Gastroesophageal sphincter (tissue), 4 donors: ENCODE measurements at places on chromosomes 16 and 17. TPM values are rescaled to one million over a fixed set of nuclear protein-coding genes. Genes with fewer than 3 reads are reported as not detected.

Gene HOXB13
- total RNA-seq = not detected

Gene RMI2
- total RNA-seq = 0.31 TPM

Gene PPM1E
- total RNA-seq = 0.40 TPM

Gene HOXB6
- 5.3 TPM for total RNA-seq

Gene MT1M
- total RNA-seq = 3.7 TPM

Gene HS3ST3B1
- 3.3 TPM for total RNA-seq

Gene MYH3
- 0.87 TPM for total RNA-seq

Gene PMFBP1
- total RNA-seq = 0.39 TPM

GRCh38 chr16:25888868-25889267, 197.1 kb downstream of the HS3ST4 start:
- no peak for ATAC-seq

- no peak for ATAC-seq
Measured at GRCh38 chr17:80212511-80212910, 7.6 kb downstream of the SGSH start.

- no peak for ATAC-seq
Measured at GRCh38 chr17:5715478-5715877, 131.2 kb upstream of the NLRP1 start.

DNA sequence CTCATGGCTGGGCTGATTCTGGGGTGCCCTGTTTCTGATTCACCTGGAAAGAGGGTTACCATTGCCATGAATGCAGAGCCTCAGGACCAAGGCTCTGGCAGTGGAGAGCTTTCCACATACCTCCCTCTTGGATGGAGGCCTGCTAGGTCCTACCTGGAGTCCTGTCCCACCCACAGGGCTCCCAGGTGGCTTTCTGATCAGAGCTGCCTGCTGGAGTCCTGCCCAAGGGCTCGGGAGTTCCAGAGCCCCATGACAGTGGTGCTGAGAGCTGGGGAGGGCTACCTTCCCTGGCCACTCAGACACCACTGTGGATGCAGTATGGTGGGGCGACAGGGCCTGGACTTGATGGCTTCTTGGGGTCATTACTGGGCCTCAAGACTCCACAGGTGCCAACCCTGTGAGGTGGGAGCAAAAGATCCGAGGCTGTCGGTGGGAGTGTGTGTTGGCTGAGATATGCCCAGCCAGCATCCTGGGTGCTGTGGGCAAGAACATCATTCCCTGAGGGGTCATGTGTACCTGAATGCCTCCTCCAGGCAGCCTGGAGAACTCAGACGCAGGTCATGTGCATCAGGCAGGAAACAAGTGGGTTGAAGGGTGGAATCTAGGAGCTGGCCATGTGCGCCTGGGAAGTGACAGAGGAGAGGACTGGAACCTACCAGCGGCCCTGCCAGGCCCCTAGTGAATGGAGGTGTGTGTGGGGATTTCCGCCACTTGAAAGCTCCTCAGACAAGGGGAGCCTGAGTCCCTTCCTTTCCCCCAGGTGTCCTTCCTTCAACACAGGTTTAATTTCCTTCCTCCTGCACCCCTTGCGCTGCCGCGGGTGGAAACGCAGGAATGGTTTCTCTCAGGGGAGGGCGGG, 2.3 kb upstream of the WNT3 start:
- ATAC-seq = no peak

DNA sequence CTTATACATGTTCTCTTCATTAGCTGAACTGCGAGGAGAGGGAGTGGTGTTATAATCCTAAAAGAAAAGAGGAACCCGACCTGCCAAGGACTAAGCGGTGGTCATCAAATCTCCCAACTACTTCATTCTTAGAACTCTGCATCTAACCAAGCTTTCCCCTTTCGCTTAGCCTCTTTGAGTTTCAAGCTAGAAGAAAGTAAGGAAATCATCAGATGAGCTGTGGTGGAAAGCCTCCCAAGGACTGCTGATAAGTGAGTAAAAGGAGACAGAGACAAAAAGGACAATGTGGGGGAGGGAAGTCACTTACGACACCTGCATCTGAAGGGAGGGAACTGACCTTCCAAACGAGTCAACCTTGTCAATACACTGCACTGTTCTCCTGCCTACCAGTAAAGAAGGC, 121.3 kb downstream of the TRIM37 start:
- no peak for ATAC-seq

DNA sequence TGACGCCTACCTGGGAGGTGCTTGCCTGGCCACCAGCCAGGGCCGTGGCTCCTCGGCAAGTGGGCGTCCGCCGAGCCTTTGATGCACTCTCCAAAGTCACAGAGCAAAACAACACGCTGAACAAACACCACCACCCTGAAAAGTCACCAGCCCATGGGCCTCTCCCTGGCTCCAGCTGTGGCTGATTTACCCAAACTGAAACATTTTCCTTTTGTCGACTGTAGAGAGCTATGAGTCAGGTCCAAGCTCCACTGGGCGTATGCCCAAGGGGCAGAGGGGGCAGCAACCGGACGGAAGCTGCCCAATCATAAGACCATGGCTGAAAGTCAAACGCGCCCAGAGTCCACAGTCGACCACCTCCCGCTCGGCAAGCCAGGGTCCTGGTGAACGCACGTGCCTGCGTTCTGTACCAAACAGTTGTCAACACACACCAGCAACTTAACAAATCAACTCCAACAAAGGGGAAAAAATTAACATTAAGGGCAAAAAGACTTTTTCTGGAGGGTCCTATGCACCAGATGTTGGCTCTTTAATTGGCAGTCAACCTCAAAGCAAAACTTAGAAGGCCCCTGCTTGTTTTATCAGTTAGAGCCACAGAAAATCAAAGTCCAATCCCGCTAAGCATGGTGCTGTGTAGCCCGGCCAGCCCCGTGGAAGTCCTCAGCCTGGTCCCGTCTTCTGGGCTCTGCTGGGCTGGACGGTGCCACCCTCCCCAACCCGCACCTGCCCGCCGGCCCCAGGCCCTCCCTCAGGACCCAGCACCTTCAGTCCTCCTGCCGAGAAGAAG, 47.3 kb downstream of the TBC1D16 start:
- no peak for ATAC-seq

GRCh38 chr16:56263711-56264608, 72.7 kb downstream of the GNAO1 start:
- no peak for ATAC-seq

- no peak for ATAC-seq
Measured at GRCh38 chr17:73765824-73766563, 121.7 kb upstream of the SDK2 start.
